ENCODE measurements at places on chromosomes 5 and 9.
A peak's percentile ranks its signal among the peaks of the same experiment; 100 is the strongest.

DNA sequence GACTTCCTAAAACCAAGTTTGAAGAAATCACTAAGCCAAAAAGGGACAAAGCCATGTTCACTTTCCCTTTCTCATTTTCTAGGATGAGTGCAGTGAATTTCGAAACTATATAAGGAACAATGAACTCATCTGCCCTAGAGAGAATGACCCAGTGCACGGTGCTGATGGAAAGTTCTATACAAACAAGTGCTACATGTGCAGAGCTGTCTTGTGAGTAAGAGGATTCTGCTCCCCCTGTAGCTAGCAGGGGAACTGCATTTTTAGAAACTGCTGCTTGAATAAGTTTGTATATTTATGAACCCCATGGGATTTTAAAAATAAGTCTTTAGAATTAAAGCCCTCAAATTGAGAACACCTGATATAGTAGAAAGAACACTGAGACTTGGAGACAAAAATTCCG, 42.7 kb upstream of the SPINK14 start:
- no peak for DNase-seq

DNA sequence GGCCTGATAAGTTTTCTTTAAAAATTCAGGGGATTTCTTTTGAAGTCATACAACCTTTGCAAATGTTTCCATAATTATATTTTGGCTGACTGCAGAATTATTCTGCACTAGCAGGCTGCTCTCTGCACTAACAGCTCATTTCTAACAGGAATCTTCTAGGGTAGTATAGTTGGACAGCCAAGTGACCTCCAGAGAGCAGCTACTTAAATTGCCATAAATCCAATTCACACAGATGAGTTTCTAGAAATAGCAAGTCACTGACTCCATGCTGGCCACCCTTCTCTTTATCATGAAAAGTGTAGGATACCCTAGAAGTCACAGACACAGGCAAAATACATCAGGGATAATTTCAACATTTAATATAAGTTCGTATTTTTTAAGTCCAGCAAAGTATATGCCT, 110.9 kb upstream of the TARS1 start:
- DNase-seq, result no peak

DNA sequence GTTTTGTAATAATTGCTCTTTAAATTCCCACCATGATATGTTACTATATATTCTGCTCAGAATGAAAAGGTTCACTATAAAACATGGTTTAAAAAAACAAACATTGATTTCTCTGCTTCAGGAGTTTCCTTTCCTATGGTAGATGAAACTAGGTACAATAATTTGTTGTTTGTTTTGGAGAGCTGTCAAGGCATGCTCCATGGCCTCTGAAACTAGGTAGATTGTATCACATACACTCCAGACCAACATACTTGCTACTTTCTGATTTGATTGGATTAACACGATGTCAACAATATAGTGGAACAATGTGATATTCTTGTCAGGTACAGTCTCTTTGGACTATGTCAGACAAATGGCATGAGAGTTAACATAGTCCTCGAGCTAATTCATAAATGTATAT, 452.7 kb upstream of the CDH9 start:
- no peak for DNase-seq

DNA sequence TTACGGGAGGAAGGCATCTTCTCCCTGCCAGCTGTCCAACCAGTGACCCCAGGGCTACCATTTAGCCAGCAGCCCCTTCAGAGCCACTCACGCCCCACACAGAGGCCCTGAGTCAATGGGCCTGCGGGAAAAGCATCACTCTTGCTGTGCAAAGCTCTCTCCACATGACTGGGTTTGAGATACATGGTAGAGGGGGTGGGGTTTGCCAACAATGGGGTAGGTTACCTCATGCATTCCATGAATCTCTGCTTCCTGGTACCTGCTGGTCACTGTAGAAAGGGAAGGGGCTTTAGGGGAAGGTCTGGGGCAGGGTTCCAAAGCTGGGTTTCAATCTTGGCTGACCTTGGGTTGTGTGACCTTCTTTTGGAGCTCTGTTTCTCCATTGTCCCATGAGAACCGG, 22.9 kb upstream of the TTLL11 start:
- no peak for DNase-seq

DNA sequence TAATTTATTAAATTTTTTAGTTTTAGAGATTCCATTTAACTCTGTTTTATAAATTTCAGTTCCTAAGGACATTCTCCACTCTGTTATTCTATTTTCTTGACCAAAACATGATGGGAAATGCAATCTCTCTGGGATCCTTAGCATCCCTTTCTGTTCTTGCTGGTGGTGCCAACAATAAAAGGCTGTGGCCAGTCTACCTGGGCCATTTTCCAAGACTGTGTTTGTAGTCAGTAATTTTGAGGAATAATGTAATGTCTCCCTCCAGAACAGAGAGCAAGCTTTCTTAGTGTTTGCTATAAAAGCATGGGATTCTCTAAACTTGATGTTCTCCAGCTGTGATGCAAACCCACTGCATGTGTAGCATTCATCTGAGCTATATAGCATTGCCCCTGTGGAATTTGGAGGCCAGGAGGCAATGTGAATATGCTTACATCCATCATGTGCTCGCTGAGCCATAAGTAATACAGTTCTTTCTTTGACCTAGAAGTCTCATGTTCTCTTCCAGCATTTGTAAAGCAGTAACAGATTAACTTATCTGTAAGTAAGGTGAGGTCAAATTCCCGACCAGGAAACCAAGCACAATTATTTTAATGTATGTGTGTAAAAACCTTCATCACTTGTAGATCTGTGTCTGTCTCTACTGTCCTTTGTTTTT, 211.5 kb upstream of the TAS2R1 start:
- no peak for DNase-seq

- no peak for DNase-seq
Measured at GRCh38 chr5:113178073-113178779, 201.6 kb downstream of the DCP2 start.

GRCh38 chr9:78314550-78314949, 17.6 kb downstream of the PSAT1 start:
- DNase-seq, result no peak

GRCh38 chr5:51131266-51131665, 252.0 kb upstream of the ISL1 start:
- no peak for DNase-seq

DNA sequence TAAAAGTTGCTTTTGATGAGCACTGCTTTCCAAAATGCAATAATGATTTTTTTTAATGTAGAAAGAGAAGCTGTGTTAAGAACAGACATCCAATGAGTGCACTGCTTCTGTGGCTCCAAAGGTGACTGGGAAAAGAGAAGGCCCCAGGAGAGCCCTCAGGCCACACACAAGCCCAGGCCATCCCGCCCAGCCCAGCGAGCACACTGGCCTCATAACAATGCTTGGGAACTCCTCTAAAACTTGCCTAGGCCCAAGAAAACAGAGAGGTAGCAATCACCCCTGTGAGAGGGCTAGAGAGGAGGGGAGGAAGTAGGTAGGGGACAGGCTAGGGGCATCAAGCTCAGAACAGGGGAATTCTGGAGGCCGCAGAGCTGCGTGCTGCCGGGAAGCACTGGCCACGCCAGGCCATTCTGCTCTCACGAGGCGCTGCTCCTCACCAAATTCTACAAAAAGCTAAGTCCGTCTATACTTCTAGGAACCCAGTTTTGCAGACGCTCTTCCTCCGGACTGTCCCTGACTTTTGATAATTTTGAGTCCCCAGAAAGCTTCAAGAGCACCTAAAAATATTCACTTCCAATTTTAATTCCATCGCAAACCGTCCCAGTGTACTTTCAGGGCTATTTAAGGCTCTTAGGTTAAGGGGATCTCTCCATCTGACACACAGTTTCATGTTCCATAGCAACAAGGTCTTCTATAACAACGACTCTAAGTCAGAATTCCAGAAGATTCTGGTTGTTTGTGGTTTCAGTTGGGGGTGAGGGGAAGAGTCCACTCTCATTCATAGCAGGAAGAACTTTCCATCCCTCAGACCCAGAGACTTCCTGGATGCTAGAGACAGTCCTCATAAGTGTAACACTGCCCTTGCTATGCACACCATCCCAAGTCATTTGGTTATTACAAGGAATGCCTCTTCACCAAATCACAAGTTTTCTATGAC, 51.0 kb downstream of the HABP4 start:
- DNase-seq, result no peak

GRCh38 chr9:27340961-27341511, 44.1 kb upstream of the EQTN start:
- DNase-seq, result no peak

- DNase-seq, result peak; percentile 27
Measured at GRCh38 chr5:139633295-139634027, 14.7 kb upstream of the CXXC5 start.

- DNase-seq, result no peak
Measured at GRCh38 chr9:134864821-134865190, 15.8 kb upstream of the FCN2 start.

Data from NCI-H1694 (cell line).